Stimulated activated CD4-positive, alpha-beta T cell treated with anti-CD3 and anti-CD28 coated beads, Interleukin-1b, Interleukin-23, amount 100 ng/mL, for 48 hours (primary cell): ENCODE measurements at places on chromosomes 1 and 21.

DNA sequence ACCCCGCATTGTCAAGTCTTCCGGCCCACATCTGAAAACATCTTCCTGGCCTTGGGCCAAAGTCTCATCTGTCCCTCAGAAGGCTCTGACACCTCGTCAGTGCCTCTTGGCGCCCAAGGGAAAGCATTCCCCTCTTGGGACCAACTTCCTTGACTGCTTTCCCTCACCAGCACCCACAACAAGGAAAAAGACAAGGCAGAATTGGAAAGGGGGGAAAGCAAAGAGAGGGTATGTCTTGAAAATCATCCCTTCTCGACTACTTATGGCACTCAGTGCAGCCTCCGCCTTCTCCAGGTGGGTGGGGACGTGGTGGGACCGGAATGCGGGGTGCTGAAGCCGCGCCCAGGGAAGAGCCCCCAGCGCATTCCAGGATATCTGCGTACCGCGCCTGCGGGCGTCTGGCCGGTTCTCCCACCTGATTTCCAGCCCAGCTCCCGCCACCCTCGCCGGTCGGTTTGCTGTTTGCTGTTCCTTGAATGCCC lies 554 bp upstream of the SLC39A1 start:
- no peak for DNase-seq

DNA sequence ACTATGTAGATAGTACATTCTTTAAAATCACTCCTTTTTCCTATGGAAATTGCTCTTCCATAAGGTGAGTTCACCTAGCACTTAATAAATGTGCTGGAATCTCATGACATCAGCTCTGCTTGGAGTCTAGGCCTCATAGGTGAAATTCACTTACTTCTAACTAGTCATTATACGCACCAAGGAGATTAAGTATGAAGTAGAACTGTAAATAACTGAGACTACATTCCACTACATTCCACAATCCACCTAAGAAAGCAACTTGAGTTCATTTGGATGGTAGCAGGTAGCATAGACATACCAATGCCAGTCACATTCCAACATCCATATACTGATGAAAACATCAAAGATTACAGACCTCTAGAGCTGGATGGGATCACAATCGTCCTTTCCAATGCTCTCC lies 64.3 kb downstream of the NIBAN1 start:
- no peak for DNase-seq

DNA sequence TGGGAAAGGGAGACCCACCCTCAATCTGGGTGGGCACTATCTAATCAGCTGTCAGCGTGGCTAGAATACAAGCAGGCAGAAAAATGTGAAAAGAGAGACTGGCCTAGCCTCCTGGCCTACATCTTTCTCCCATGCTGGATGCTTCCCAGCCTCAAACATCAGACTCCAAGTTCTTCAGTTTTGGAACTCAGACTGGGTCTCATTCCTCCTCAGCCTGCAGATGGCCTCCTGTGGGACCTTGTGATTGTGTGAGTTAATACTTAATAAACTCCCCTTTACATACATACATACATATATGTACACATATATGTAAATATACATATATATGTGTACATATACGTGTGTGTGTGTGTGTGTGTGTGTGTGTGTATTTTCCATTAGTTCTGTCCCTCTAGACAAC lies 207.1 kb downstream of the BRINP2 start:
- no peak for DNase-seq

- no peak for DNase-seq
Measured at GRCh38 chr1:184510110-184510509, 123.3 kb downstream of the C1orf21 start.

DNA sequence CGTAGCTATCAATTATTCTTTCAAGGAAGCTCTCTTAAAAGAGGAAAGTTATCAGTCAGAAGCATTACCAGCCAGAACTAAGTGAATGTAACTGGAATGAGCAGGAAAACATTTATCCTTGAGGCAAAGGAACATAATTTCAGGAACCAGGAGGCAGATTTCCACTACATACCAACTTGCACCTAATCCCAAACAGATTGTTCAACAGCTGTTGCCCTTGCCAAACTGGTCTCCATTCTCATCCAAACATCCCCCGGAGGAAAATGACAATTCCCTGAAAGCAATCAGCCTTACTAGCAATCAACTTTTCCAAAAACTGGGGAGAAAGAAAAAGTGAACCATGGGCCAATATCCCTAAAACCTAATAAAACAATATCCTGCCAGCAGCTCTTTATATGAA lies 35.0 kb downstream of the ENAH start:
- DNase-seq, result no peak

GRCh38 chr1:205623646-205624045 lies 8.2 kb downstream of the ELK4 start:
- no peak for DNase-seq

- no peak for DNase-seq
Measured at GRCh38 chr1:22755641-22756040, 45.0 kb downstream of the EPHB2 start.

- no peak for DNase-seq
Measured at GRCh38 chr1:209854196-209854595, 26.4 kb downstream of the UTP25 start.

- no peak for DNase-seq
Measured at GRCh38 chr1:163173121-163173520, 29.6 kb downstream of the RGS5 start.

- no peak for DNase-seq
Measured at GRCh38 chr1:221515496-221515895, 226.4 kb downstream of the DUSP10 start.

DNA sequence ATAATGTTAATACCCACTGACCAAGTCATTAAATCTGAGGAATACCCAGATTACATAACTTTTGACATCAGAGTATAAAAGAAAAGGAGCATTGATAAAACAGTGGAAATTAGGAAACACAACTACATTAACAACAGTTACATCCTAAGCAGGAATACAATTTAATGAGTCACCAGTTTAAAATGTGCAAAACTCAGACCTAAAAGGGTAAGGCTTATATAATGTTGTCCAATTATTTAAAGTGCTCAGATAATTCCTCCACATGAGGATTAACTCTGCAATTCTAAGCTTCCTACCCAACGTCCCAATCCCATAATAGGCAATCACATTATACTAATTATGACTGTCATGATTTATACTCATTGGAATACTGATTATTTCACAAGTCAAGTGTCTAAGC lies 50.5 kb downstream of the ABL2 start:
- no peak for DNase-seq

GRCh38 chr21:35886887-35887286 lies 173.4 kb downstream of the SETD4 start:
- no peak for DNase-seq

DNA sequence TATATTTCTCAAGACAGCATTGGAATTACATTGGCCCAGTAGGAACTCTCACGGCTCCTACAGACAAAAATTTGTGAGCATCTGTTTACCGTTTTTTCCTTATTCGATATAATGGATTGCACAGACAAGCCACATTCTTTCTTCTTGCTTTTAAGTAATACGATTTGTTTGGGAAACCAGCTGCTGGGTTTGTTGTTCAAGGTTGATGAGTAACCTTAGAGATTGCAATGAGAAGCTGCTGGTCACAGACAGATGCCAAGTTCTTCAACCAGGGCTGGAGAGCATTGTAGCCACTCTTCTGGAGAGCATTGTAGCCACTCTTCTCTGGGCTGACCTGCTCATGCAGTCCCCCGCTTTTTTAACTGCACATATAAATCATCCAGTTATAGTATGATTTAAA lies 1.4 kb upstream of the MIA3 start:
- no peak for DNase-seq

- no peak for DNase-seq
Measured at GRCh38 chr1:176384841-176385240, 78.1 kb upstream of the PAPPA2 start.

DNA sequence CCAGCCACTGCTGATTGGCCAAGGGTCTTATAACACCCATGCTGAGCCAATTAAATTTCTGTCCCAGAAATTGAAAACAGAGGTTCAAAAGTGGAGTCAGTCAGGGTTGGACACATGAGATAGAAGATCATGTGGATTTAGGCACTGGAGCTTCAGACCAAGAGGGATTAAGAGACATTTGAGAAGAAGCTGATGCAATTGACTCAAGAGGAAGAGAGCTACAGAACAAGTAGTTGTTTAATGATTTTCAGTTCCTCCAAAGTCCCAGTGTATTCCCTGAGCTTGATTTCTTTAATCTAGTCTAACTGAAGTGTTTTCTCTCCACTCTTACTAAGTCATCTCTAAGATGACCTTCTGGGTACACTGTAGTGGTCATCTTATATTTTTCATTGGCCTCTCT lies 227.1 kb downstream of the DUSP10 start:
- DNase-seq, result no peak

- no peak for DNase-seq
Measured at GRCh38 chr1:51648180-51649109, 31.6 kb downstream of the OSBPL9 start.

DNA sequence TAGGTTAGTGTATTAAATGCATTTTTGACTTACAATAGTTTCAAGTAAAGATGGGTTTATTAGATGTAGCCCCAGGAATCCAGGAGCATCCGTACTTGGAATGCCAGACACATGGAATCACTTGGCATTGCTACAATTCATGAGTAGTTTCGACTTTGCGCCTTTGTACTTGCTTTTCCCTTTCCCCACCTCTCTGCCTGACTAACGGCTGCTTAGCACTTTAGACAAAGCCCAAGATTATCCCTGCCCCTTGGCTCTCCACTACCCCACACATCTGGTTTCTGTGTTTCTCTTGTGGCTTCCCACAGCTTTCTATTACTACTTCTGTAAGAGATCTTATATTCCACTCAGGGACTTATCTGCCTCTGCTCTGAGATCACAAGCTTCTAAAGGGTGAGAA lies 397.7 kb upstream of the POU3F1 start:
- DNase-seq, result no peak

DNA sequence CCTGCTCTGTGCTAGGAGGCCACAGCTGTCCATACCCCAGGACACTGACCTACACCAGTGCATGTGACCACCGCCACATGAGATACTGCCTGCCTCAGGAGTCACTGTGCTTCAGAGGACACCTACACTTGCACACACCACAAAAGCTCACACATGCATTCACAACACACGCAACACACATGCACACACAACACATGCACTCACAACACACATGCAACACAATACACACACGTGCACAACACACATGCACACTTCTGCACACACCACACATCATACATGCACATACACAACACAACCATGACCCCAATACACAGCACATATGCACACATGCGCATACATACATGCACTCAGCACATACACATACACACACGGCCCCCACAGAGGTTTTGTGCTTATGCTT lies 28.7 kb upstream of the BACE2 start:
- no peak for DNase-seq

DNA sequence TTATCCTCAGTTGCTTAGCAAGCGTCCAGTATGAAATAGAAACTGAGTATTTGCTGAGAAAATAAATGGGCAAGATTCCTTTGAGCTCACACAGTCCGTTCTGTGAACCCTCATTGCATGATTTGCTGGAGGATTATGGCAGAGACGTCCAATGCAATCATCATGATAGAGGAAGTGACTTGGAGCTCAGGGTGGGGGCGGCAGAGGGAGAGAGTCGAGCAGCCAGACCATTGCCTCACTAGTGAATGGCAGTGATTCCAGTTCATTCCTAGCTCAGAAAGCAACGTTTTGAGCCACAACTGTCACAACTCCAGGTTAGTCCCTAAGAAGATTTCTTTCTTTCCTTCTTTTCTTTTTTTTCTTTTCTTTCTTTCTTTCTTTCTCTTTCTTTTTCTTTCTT lies 27.5 kb upstream of the COL9A2 start:
- DNase-seq, result peak; percentile 31

- no peak for DNase-seq
Measured at GRCh38 chr1:97243973-97244560, 522.5 kb downstream of the PTBP2 start.

- DNase-seq, result no peak
Measured at GRCh38 chr1:161733526-161733925, 12.2 kb downstream of the FCRLB start.
